ENCODE measurements at places on chromosomes 4 and X. TPM values are rescaled to one million over a fixed set of nuclear protein-coding genes. Genes with fewer than 3 reads are reported as not detected.

The ELF2 gene
- 79.8 TPM for total RNA-seq

The SLC34A2 gene
- 0.23 TPM for total RNA-seq

The PHOX2B gene
- total RNA-seq, result not detected

The NPFFR2 gene
- total RNA-seq, result 1.6 TPM

The FRMD7 gene
- total RNA-seq, result 0.46 TPM

The SPANXN1 gene
- not detected for total RNA-seq
